ENCODE measurements at places on chromosomes 7 and 10. TPM values are rescaled to one million over a fixed set of nuclear protein-coding genes. Genes with fewer than 3 reads are reported as not detected.

DNA sequence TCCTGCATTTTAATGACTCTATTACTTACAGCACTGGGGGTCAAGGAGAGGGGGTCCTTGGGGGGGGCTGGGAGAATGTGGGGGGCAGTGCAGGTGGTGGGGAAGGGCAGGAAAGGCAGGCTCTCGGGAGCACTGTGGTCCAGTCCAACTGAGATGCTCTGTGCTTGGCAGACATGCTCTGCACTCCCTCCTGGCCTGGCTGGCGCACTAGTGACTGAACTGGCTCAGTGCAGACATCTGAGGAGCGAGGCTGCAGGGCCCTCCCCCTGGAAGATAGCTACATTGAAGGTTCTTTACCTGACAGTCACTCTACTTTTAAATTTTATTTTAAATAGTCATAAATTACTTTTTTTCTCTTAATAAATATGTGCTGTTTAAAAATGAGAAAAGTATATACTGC lies 105.7 kb downstream of the NEURL1 start:
- no peak for DNase-seq

- DNase-seq = no peak
Observed at GRCh38 chr10:48657416-48657815, 27.3 kb upstream of the WDFY4 start.

- DNase-seq = no peak
Observed at GRCh38 chr10:116757246-116757645, 14.9 kb upstream of the HSPA12A start.

The SVOPL gene
- not detected for polyA plus RNA-seq

GRCh38 chr7:15686295-15686956 lies at the start of gene MEOX2:
TSS of gene MEOX2 (minus strand) at chr7:15686683. CDS start at chr7:15686402, 281 bp downstream.
- DNase-seq = peak; percentile 93

The ANKIB1 gene
- 8.1 TPM for polyA plus RNA-seq

DNA sequence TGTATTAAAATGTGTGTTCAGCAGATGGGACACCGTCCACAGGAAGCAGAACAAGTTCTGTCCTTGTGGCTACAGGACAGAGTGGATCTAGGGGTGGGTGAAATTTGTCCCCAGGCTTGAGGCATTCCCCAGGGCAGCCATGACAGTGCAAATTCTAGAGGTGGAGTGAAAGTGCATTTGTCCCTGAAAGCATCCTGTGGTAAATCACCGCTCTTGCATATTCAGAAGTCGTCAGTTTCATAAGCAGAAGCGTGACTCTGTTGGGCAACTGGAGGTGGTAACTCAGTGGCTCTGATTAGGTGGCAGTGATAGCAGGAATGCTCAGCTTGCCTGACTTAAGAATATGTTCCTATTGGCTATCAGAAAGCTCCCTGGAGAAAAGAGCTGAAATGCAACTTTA lies 96.6 kb downstream of the SNX10 start:
- no peak for DNase-seq

DNA sequence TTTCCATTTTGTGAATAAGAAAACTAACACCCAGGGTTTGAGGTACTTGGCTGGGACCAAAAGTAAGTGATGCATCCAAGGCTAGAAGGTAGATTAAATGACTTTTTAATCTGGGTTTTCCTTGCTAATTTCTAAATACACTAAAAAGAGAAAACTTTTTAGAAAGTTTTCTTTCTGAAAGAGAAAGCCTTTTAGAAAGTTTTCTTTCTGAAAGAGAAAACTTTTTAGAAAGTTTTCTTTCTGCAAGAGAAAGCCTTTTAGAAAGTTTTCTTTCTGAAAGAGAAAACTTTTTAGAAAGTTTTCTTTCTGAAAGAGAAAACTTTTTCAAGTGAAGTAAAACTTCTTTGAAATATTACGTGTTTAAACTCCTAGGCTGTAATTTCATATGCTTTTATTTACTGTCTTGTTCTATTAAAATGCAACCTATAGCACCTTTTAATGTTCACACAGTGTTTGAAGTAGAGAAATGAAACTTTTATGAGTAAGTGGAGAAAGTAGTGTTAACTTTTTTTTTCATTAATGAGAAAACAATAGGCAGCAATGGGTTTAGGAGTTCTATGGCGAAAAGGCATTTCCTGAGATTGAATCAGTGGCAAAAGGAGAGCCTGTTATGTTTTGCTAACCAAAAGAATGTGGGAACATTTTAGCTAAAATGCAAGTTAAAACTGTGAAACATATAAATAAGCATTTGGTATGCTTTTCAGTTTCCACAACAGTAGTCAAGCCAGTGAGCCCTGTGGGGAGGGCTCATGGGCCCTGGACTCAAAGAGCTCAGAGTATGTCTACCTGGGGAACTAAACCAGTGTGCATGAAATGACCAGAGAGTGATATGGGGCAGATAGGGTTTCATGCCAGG lies 103.7 kb downstream of the RBM20 start:
- DNase-seq = no peak

DNA sequence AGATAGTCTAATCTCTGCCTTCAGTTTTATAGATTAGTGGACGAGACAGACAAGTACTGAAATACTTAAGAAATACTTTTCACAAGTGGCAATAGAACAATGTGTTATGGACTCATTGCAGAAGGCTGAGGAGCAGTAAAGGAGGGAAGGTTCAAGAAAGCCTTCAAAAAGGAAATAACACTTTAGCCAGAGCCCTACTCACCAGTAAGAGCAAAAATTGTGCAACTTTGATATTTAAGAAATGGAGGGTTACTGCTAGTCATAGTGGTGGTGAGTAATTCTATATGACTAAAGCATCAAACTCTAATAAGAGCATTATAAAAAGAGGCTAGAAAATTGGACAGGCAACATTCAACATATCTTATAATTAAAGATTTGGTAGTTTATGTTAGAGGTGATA lies 28.8 kb downstream of the PTPN12 start:
- no peak for DNase-seq

The AKR1C4 gene
- not detected for polyA plus RNA-seq

- no peak for DNase-seq
Observed at GRCh38 chr10:102781921-102782557, 38.3 kb downstream of the WBP1L start.

DNA sequence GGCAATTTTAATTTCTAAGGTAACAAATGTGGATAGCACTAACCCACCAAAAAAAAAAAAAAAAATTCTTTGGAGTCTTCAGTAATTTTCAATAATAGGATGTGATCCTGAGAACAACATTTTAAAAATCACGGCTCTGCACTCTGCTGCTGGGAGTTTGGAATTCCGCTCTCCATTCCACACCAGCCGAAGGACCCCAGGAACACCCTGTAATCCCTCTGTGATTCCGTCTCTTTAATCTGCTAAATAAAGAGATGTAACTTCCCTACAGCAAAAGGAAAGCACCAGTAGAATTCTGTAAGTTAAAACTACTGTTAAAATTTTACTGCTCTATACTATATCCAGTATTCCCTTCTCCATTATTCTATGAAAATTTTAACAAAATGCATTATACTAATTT lies 284.5 kb downstream of the PTPRN2 start:
- DNase-seq = no peak

GRCh38 chr10:116952729-116953128 lies 52.3 kb downstream of the SHTN1 start:
- DNase-seq = no peak

DNA sequence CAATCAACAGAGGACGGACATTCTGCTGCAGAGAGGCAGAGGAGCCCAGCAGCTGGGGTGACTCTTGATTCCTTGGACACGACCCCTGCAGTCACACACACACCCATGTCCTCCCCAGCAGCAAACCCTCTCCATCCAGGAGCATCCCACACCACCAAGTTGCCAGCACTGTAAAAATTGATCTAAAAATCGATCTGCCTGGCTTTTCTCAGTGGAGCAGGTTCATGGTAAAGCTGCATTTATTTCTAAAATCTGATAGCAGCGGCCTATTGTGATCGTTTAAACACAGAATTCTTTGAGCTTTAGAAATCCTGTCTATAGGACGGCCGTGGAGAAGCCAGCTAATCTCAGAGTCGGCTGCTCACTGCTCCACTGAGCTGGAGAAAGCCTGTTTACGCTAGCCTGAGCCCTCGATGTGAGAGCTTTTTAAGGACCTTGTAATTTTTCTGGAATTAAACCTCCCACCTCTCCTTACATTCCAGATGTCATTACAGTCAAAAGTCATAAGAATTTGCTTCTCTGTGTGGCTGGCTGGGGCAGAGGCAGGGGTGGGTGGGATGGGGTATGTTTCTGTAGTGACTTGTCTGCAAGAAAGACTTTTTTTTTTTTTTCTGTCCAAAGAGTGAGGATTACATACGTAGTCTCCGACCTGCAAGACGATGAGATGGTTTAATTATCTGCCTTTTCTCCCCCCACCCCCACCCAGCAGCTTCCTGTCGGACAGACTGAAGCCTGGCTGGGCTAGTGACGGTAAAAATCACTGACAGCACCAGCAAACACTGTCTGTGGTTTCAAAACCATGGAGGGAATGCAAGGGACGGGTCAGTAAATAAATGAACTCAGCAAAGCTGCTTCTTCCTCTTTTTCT lies 31.6 kb downstream of the TRIM8 start:
- DNase-seq = no peak

DNA sequence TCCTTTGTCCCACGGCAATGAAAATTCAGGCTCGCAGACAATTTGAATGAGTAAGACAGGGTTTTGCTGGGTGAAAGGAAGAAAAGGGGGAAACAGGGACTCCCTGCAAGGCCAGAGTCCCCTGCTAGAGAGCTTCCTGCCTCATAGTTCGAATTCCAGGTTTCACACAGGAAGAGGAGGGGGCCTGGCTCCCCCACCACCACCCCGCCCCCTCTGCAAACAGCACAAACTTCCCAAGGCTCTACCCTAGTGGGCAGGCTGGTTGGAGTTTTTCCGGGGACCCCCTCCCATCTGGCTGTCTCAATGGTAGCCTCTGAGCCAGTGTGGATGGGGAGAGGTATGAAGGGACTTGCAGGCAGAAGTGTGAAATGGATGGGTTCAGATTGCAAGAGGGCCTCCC lies 57.4 kb upstream of the NEBL start:
- DNase-seq = no peak

- DNase-seq = no peak
Observed at GRCh38 chr10:91006001-91006751, 85.3 kb upstream of the ANKRD1 start.

GRCh38 chr10:131935260-131935659 lies 34.5 kb downstream of the PPP2R2D start:
- DNase-seq = no peak

GRCh38 chr7:1513657-1514095 lies 9.5 kb upstream of the INTS1 start:
- DNase-seq = peak; percentile 71

DNA sequence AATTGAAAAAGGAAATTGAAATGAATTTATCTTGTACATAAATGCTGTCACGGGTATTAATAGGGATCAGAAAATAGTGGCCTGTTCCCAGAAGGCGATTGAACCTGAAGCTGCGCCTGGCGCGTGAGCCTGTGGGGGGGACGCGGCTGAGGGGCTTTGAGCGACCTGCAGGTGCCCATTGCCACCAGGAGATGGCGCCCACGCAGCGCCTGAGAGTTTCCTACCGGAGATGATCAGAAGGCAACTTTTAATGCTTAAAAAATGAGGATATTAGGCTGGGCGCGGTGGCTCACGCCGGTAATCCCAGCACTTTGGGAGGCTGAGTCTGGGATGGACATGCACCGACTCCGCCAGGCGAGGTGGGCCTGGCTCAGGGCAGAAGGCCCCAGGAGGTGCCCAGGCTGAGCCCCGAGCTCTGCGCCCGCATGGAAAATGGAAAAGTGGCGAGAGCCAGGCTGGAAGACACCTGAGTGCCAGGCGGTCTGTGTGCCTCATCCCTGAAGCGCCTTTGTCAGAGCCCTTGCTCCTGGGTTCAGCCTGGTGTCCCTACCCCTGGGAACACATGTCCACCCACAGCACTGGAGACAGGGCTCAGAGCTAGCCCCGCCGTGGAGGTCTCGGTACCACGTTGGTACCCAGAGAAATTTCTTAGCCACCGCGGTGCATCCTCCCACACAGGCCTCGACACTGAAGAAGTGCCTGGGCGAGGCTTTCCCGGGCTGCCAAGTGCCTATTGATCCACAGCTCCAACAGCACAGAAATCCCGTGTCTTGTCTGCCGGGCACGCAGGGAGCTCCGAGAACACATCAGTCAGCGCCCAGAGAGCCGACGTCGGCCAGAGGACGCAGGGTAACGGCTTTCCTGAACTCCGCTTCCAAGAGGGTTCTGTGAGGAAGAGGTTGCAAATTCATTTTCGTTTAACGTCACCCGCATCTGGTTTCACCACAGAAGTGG lies 117.4 kb downstream of the INPP5A start:
- peak; percentile 80 for DNase-seq

The KEL gene
- 0.29 TPM for polyA plus RNA-seq

The TMEM229A gene
- 0.50 TPM for polyA plus RNA-seq

DNA sequence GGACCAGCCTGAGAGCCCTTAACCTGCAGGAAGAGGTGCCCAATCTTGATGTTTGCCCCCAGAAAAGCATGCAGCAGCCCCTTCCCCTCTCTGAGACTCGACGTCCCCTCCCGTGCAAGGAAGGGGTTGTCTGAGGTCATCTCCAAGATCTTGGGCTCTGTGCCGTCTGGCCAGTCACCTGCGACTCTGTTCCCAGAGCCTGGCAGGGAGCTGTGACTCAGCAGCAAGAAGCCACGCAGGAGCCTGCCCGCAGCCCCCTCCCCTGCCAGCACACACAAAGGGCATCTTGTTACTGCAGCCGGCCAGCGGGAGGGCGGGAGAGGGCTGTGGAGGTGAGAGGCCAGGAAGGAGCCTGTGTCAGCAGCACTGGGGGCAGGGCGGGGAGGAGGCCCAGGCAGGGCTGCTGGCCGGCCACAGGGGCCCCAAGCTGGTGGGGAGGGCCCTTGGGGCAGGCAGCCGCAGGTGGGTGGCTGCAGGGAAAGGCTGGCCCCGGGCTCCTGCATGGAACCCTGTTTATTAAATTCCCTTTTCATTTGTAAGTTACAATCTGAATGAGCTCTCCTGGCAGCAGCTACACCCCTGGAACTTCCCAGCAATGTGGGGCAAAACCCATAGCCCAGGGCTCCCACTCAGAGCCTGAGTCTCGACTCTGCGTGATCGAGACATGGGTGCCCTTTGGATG lies 103.7 kb upstream of the ZMIZ1 start:
- DNase-seq = no peak

The SLF2 gene
- 7.4 TPM for polyA plus RNA-seq

GRCh38 chr7:151727579-151728285 lies 149.2 kb downstream of the PRKAG2 start:
- peak; percentile 88 for DNase-seq

DNA sequence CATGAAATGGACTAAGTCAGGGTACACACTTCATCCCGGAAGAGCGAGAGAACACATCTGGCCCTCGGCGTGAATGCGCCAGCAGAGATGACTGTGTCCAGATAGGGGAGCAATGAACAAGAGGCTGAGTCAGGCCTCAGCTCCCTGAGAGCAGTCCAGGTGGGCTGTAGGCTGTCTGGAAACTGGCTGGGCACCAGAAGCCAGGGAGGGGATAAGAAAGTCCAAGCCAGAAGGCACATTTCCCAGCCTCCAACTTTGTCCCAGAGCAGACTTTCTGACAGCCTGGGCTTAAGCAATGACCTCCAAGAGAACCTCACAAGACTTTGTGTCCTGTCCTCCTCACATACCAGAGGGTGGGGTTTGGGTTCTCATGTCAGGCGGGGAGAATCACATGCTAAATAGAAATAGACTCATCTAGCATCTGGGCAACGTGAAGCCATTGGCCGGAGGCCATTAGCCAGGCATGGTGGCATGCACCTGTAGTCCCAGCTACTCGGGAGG lies 157.2 kb downstream of the ARHGAP12 start:
- DNase-seq = no peak

The CACNB2 gene
- polyA plus RNA-seq = 13.1 TPM
